Activated CD4-positive, alpha-beta memory T cell treated with anti-CD3 and anti-CD28 coated beads for 36 hours (primary cell): ENCODE measurements at places on chromosomes 6 and 20. TPM values are rescaled to one million over a fixed set of nuclear protein-coding genes. Genes with fewer than 3 reads are reported as not detected.
A peak's percentile ranks its signal among the peaks of the same experiment; 100 is the strongest.

ZNF831 gene
- total RNA-seq: 7.6 TPM

NR2E1 gene
- total RNA-seq: not detected

GSS gene
- 72.2 TPM for total RNA-seq

C20orf141 gene
- total RNA-seq: not detected

SMLR1 gene
- not detected for total RNA-seq

PLN gene
- total RNA-seq: not detected

EPPIN gene
- not detected for total RNA-seq

EPHA7 gene
- not detected for total RNA-seq

YIPF3 gene
- 38.3 TPM for total RNA-seq

NNAT gene
- total RNA-seq: 0.48 TPM

KIF25 gene
- total RNA-seq: not detected

GRCh38 chr6:157226761-157227160, 96.6 kb downstream of the TMEM242 start:
- no peak overlapping the region for H3K27ac ChIP-seq
- no peak for DNase-seq
- no peaks in the 10 kb centered on the region for H3K36me3 ChIP-seq
- H3K4me3 ChIP-seq: no peak overlapping the region

- H3K4me1 ChIP-seq: peaks cover 59% of the 10 kb centered on the region
- no peak for DNase-seq
- H3K27me3 ChIP-seq: no peaks in the 10 kb centered on the region
- no peak overlapping the region for H3K4me3 ChIP-seq
These were observed 91.1 kb upstream of the TRAF3IP2 start for GRCh38 chr6:111696814-111697213.

- no peaks in the 10 kb centered on the region for H3K4me1 ChIP-seq
- peaks cover 8% of the 10 kb centered on the region for H3K27me3 ChIP-seq
- no peak overlapping the region for H3K27ac ChIP-seq
- no peaks in the 10 kb centered on the region for H3K36me3 ChIP-seq
- DNase-seq: no peak
These were observed 229.4 kb downstream of the TBC1D7 start for GRCh38 chr6:13098793-13099570.

GRCh38 chr6:19759117-19759880, 77.9 kb upstream of the ID4 start:
- no peak for DNase-seq
- no peaks in the 10 kb centered on the region for H3K27me3 ChIP-seq
- no peak overlapping the region for H3K4me3 ChIP-seq
- no peaks in the 10 kb centered on the region for H3K36me3 ChIP-seq

- H3K27me3 ChIP-seq: no peaks in the 10 kb centered on the region
- no peak overlapping the region for H3K4me3 ChIP-seq
- no peak overlapping the region for H3K27ac ChIP-seq
- H3K4me1 ChIP-seq: peaks cover 21% of the 10 kb centered on the region
These were observed 3.9 kb upstream of the SHPRH start for GRCh38 chr6:145968051-145968450.

DNA sequence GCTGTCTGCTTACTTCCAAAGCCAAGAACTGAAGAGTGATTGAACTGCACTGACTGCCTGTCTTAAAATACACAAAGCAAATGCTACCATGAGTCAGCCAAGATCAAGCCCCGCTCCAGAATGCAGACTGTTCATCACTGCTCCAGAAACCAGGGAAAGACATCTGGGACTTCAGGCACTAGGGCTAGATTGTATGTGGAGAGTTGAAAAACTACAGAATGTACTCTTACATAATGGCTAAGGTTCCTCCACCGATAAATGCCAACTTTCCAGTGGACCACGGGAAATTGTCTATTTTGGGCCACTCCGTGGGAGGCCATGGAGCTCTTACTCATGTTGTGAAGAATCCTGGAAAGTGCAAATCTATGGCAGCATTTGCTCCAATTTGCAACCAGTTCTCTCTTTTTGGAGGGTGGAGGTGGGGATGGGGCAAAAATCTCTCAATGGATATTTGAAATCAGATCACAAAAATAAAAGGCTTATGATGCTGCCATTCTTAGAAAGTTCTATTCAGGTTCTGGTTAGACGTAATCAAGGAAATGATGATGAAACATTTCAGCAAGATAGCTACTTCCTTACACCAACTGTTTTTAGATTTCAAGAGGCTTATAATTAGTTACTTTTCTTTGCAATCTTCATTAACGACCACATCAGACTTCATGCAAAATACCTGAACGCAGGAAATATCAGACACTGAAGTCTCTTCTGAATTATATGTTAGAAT, 11.8 kb upstream of the CAP2 start:
- H3K36me3 ChIP-seq: no peaks in the 10 kb centered on the region
- peaks cover 4% of the 10 kb centered on the region for H3K27me3 ChIP-seq
- H3K27ac ChIP-seq: no peak overlapping the region
- DNase-seq: no peak
- no peaks in the 10 kb centered on the region for H3K4me1 ChIP-seq
- H3K4me3 ChIP-seq: no peak overlapping the region

GRCh38 chr6:6678185-6678671, 89.7 kb downstream of the LY86 start:
- DNase-seq: no peak
- peaks cover 10% of the 10 kb centered on the region for H3K4me1 ChIP-seq
- H3K36me3 ChIP-seq: no peaks in the 10 kb centered on the region
- no peak overlapping the region for H3K4me3 ChIP-seq
- H3K27me3 ChIP-seq: no peaks in the 10 kb centered on the region

- H3K27ac ChIP-seq: no peak overlapping the region
- no peaks in the 10 kb centered on the region for H3K36me3 ChIP-seq
- H3K4me3 ChIP-seq: no peak overlapping the region
- no peaks in the 10 kb centered on the region for H3K27me3 ChIP-seq
- H3K4me1 ChIP-seq: no peaks in the 10 kb centered on the region
These were observed 636.6 kb upstream of the MMS22L start for GRCh38 chr6:97919631-97920030.

DNA sequence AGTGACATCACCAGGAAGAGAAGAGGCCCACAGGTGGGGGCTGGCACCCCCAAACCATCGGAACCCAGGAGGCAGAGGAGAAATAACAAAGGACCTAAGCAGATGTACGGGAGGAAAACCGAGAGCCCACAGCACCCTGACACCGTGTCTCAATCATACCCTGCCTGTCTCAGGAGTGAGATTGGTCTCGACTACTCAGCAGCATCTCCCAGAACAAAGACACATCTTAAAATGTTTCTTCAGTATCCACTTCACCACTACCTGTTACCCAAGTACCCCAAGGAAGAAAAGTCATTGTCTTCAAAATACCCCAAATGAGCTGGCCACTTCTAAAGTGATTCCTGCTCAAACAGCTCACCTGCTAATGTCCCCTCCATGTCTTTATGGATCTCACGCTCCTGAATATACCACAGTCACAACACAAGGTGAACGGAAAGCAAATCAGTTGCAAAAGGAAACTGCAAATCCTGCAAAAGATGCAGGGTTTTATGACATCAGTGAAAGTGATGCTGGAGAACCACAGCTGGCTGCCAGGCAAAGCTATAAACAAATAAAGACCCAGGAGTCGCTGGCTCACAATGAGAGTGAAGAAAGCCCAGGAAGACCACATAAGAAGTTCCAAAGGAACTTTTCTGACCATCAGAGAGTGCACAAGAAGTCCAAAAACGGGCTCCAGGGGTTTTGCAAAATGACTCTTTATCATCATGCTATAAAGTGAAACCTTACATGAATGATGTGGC, 44.1 kb downstream of the PREX1 start:
- no peaks in the 10 kb centered on the region for H3K27me3 ChIP-seq
- peaks cover 37% of the 10 kb centered on the region for H3K4me1 ChIP-seq
- H3K27ac ChIP-seq: no peak overlapping the region
- H3K36me3 ChIP-seq: peaks cover 15% of the 10 kb centered on the region

GRCh38 chr6:38214159-38214558, 394.6 kb downstream of the ZFAND3 start:
- no peak overlapping the region for H3K27ac ChIP-seq
- H3K36me3 ChIP-seq: no peaks in the 10 kb centered on the region
- H3K27me3 ChIP-seq: no peaks in the 10 kb centered on the region
- no peak overlapping the region for H3K4me3 ChIP-seq
- DNase-seq: no peak

DNA sequence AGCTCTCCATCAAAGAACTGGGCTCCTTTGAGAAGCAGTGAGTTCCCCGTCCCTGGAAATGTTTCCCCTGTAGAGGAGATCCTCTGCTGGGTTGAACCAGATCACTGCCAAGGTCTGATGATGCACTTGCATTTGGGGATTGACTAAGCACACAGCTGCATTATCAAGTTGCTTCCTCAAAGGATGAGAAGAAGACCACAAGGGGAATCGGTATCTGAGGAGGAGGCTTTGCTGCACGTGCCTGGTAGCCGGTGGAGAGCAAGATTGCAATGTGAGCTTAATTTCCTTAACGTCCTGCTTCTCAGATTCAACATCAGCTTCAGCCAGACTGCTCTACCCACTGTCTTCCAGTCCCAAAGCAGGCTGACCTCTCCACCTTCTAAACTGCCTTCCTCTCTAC, 128.8 kb upstream of the STMND1 start:
- no peaks in the 10 kb centered on the region for H3K36me3 ChIP-seq
- H3K4me1 ChIP-seq: peaks cover 17% of the 10 kb centered on the region
- H3K27me3 ChIP-seq: peaks cover 44% of the 10 kb centered on the region
- H3K4me3 ChIP-seq: no peak overlapping the region
- H3K27ac ChIP-seq: no peak overlapping the region

- H3K4me1 ChIP-seq: peaks cover 62% of the 10 kb centered on the region
- no peak overlapping the region for H3K4me3 ChIP-seq
- no peaks in the 10 kb centered on the region for H3K27me3 ChIP-seq
- DNase-seq: no peak
- H3K27ac ChIP-seq: peak overlapping the region; percentile 47
These were observed 77.9 kb downstream of the FKBP5 start for GRCh38 chr6:35610830-35611229.

- no peak overlapping the region for H3K4me3 ChIP-seq
- H3K27me3 ChIP-seq: no peaks in the 10 kb centered on the region
- peaks cover 26% of the 10 kb centered on the region for H3K4me1 ChIP-seq
- peak overlapping the region; percentile 32 for H3K27ac ChIP-seq
- DNase-seq: peak; percentile 19
These were observed 8.0 kb downstream of the SLC17A3 start for GRCh38 chr6:25866011-25866410.

GRCh38 chr6:55082021-55082420, 92.3 kb upstream of the HCRTR2 start:
- no peak overlapping the region for H3K27ac ChIP-seq
- H3K27me3 ChIP-seq: no peaks in the 10 kb centered on the region
- no peak overlapping the region for H3K4me3 ChIP-seq
- no peak for DNase-seq
- H3K4me1 ChIP-seq: no peaks in the 10 kb centered on the region

DNA sequence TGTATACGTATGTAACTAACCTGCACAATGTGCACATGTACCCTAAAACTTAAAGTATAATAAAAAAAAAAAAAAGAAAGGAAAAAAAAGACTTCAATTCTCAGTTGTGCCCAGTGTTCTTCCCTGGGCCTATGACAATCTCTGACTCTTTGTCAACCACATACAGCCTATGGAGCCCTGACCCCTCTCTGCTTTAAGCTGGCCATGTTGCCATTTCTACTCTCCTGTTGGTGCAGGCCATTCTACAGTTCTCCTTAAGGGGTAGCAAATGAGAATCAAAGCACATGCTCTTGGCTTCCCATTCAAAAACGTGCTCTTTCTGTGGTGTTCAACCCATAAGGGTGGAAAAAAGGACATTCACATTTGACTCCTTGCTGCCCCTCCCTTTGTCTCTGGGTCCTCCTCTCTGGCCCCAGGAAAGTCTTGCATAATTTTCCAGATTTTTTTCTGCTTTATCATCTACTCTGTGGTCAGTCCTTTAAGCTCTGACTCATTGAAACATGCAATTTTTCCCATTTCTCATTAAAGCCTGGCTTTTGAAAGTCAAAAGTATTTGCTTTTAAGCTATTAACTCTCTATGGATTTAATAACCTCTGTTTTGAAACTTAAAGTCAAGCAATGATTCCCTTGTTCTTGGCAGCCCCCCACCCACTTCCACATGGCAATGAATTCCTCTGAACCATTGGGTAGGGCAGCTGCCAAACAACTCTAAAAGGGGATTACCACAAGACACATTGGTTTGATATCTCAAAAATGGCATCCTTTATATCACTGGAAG, 208.6 kb upstream of the MCHR2 start:
- no peak overlapping the region for H3K4me3 ChIP-seq
- H3K27ac ChIP-seq: no peak overlapping the region
- no peaks in the 10 kb centered on the region for H3K4me1 ChIP-seq
- no peak for DNase-seq
- H3K27me3 ChIP-seq: no peaks in the 10 kb centered on the region
- no peaks in the 10 kb centered on the region for H3K36me3 ChIP-seq

- H3K36me3 ChIP-seq: no peaks in the 10 kb centered on the region
- no peak for DNase-seq
- no peak overlapping the region for H3K4me3 ChIP-seq
- no peak overlapping the region for H3K27ac ChIP-seq
- H3K4me1 ChIP-seq: no peaks in the 10 kb centered on the region
These were observed 118.3 kb upstream of the ECI2 start for GRCh38 chr6:4253604-4254231.

- H3K4me1 ChIP-seq: peaks cover 20% of the 10 kb centered on the region
- no peak overlapping the region for H3K4me3 ChIP-seq
- peaks cover 2% of the 10 kb centered on the region for H3K36me3 ChIP-seq
- H3K27me3 ChIP-seq: no peaks in the 10 kb centered on the region
These were observed 42.5 kb downstream of the LYRM2 start for GRCh38 chr6:89596056-89596455.

DNA sequence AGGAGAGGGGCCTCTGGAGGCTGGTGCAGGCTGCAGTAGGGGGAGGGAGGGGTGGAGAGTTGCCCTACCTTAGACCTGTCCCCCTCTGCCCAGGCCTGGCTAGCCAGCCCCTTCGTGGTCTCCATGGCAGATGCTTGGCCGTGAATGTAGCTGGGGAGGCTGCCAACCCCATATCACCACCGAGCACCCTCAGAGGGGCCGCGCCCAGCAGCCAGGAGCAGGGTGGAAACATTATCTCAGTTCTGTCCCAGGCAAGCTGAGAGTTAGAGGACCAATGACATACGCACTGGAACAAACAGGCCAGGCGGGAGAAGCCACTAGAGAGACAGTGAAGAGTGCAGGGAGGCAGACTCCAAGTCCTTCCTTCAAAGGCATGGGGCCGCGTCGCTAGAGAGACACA, 66.5 kb downstream of the LRFN2 start:
- H3K4me1 ChIP-seq: no peaks in the 10 kb centered on the region
- no peaks in the 10 kb centered on the region for H3K36me3 ChIP-seq
- no peak for DNase-seq
- no peak overlapping the region for H3K4me3 ChIP-seq
